K562 (cell line): ENCODE measurements at places on chromosomes 11 and 22.

DNA sequence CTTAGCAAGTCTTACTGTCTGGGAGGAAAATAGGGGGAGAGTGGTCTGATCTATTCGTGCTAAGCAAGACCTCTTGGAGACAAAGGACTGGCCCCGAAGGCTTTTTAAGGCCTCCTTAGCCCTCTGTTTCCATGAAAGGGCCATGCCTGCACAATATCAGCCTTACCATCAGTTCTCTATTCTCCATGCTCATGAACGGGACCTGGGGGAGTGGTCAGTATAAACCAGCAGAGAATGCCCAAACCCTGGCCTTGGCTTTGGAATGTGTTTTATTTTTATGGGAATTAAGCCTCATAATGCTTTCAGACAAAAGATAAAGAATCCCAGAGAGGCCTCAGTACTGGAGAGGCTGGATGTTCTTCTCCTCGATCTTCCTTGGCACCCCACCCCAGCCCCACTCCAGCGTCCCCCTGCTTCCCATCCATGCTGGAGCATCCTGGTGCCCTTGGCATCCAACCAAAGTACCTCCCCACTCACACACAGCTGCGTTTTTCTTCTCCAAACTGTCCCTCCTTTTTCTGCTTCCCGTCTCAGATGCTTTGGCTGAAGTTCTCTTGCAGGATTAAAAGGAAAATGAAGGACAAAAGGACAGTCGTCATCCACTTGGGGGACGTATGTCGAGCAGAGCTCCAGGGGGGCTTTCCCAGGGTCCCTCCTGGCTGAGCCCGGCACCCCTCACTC, 18.6 kb downstream of the FXYD6 start:
- no peak for DNase-seq

GRCh38 chr11:13294771-13295579, 17.4 kb downstream of the BMAL1 start:
- DNase-seq: no peak

- DNase-seq: no peak
These were observed 36.9 kb upstream of the BIRC3 start for GRCh38 chr11:102280245-102280833.

DNA sequence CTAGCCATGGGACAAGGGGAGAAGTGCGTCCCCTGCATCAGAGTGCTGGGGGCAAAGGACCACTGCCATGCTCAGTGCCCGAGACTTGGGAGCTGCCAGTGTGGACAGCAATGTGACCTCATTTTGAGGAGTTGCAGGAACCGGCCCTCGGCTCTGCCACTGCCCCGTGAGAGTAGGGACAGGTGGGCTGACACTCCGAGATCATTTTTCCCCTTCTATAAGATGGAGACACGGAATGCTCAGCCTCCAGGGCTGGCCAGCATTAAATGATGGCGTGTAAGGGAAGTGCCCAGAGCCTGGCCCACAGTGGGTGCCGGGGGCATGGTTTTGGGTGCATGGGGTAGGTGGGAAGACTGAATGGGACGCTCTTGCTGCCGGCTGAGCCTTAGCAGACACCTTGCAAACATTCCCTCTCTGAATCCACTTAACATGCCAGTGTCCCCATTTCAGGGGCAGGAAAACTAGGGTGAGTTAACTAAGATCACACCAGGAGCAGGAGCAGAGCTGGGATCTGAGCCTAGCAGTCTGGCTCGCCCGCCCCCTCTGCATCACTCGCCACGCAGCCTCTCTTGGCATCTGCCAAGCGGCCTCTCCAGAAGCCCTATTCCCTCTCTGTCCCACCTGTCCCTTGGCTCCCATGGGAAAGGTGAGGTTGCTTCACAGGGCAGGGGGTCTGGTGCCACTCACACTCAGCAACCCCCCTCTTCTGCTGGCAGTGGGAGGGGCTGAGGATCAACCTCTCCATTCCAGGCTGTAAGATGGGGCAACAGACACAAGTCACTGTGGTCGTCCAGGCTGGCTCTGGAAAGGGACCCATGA, 13.6 kb downstream of the NPTXR start:
- no peak for DNase-seq

- no peak for DNase-seq
These were observed 35.8 kb downstream of the CSTPP1 start for GRCh38 chr11:46972343-46972742.

DNA sequence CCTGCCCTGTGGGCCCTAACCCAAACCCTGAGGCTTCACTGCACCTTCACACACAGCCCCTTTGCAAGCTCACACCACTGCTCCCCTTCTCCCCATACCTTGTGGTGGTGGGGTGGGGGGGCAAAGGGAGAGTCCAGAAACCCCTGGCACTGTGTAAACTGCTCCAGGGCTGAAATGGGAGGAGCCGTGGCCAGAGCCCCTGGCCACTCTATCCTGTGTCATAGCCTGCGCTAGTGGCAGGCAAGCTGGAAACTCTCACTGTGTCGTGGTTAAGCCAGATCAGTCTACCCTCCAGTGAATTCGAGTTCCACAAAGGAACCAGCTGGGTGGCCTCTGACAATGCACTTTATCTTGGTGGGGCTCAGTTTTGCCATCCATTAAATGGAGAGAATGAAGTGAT, 8.4 kb upstream of the SYT13 start:
- DNase-seq: no peak

GRCh38 chr22:26359156-26359555, 69.9 kb upstream of the ASPHD2 start:
- DNase-seq: no peak
